ENCODE measurements at places on chromosomes 12 and 14.

DNA sequence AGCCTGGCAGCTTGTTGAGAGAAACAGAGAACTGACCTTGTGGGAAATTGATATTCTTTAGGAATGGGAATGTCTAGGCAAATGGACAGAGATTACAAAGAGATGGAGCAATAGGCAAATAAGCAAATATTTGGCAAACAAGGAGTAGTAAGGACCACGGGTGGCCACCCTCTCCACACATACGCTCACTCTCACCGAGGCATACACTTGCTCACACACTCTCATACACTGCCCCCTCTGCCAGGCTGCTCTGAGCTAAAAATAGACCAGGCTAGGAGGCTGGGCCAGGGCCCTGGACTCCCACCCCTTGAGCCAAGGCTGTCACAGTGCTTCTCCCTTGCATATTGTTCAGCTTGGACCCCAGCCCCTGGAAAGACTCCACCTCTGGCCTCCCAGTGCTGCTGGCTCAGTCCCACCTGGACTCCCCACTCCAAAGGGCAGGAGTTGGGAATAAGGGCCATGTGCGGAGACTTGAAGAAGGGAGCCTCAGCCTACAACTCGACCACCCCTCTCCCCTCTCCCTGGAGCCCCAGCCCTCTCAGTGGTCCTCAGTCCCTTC lies 1.1 kb downstream of the PPP1R1A start:
- no peak for DNase-seq

DNA sequence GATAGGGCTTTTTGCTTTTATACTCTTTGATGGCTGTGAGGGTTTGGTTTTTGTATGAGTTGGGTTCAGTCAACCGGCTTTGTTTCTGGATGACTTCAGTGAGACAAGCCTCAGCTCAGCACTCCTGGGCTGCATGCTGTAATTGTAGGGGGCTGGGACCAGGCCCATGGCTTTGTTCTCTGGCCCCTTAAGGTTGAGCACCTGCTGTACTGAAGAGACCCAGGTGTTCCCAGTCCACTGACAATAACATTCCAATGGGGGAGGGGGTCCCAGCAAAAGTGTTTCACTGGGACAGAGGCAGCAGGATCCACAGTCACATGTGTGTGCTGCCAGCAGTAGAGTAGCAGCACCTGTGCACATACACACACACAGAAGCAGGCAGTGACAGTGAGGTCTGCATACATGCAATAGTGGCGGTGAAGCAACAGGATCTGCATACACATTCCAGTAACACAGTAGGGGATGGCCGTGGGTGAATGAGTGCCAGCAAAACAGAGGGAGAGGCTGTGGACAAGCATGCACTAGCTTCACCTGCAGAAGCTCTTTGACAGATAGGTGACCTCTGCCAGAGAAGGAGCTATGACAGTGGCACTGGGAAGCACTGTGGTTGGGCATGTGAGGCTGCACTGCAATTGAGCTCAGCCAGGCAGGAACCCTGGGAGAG lies 240.4 kb downstream of the ASCL1 start:
- DNase-seq, result no peak

- no peak for DNase-seq
Measured at GRCh38 chr12:53765891-53766290, 14.1 kb upstream of the CISTR start.

DNA sequence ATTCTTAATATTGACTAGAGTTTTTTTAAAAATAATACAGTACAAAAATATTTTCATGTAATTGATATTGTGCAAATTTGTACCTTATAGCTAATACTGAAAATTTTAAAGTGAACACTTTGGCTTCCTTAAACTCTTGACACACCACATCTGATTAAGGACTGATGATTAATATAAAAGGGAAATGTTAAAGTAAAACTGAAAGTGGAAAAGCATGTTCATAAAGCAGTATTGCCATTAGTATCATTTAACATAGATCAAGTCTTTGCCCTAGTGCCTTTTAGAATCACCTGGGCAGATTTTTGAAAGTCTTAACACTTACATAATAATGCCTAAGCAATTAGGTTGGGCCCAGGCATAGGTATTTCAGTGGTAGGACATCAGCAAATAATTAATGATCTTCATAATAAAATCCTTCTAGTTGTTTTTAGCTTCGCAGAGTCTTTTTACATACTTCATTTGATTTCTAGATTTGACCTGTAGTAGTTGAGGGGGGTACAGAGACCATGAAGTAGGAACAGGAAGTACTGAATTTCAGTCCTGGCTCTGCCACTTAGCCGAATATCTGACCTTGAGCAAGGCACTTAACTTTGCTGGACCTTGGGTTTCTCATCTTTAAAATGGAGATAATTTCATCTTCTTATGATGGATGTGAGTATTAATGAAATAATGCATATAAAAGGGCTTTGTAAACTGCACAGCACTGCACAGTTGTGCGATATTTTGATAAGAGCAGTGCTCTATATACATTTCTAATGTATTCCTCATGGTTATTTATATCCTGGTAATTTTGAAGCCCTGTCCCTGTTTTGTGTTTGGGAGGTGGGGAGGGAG lies 43.7 kb downstream of the MARK3 start:
- no peak for DNase-seq

GRCh38 chr12:130299574-130299973 lies 38.1 kb upstream of the PIWIL1 start:
- no peak for DNase-seq

DNA sequence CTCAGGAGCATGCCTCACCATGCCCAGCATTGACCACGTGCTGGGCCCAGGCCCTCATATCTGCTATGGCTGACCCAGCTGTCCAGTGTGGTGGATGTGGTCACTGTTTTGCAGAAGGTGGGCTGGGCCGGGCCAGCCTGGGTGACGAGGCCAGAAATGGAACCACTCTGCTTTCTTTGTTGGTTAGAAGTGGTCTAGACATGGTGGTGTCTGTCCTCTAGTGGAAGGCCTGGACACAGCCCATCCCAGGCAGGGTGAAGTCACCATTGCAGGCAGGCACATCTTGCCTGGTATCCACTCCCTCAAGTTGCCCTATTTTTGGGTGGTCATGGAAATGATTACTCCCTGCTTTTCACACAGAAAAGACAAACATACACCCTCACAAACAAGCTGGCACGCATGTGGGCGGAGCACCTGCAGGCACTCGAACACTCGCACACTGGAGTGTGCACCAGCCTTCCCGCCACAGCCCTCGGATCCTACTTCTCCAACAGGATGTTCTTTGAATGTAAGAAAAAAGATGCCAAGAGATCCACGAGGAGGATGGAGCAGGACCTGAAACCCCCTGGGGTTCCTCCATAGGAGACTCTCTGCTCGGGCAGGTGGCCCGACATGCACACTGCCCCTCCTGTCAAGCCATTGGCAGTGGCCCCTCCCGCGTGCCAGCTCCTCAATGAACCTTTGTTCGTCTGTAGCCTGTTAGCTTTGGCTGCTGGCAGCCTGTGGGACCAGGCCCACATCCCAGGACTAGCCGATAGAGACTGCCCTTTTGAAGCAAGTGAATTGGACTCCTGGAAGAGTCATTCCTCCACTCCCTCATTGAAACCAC lies 38.4 kb downstream of the MLXIP start:
- peak; percentile 39 for DNase-seq

DNA sequence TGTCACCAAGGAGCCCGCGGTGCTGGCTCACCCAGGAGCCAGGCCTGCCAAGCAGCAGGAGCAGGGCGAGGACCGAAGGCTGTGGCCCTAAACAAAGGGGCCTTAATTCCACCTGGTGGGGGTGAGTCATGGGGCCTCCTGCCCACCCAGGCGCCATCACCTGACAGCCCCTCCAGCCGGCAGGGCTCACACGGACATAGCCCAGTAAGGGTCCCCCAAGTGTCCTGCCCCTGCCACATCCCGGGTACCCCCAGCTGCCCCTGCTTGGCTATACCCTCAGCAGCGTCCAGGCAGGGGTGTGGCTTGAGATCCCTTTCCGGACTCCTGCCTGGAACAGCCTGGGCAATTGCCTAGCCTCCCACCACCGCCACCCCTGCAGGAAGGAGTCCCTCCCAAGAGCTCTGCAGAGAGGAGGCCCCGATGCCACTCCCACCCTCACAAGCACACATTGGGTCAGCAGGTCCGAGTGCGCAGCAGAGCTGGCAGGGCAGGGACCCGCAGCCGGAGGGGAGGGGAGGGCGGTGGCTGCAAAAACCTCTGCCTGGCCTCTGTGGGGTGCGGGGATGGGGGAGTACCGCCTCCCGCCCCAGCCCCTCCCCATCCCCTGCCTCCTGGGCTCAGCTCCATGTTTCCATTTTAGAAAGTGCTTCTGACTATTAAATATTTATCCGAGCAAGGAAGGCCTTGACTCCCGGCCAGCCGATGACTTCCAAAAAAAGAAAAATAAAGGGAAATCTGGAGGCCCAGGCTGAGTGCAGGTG lies 4.6 kb downstream of the AHNAK2 start:
- peak; percentile 65 for DNase-seq

DNA sequence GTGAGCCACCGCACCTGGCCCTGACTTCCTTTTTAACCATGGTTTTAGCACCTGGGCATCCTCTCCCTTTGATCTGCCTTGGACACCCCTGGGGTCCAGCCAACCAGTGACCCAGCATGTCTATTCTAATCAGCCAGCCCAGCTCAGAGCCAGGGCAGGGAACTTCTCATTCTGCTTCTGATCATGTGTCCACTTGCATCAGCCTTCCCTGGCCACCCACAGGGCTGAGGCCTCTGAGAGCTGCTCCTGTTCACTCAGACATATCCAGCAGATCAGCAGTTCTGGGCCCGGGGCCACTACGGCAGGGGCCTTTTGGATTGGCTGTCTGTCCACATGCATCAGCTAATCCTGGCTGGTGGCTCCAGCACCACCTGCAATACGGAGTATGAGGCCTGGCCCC lies 117.9 kb upstream of the MAP1LC3B2 start:
- peak; percentile 63 for DNase-seq

DNA sequence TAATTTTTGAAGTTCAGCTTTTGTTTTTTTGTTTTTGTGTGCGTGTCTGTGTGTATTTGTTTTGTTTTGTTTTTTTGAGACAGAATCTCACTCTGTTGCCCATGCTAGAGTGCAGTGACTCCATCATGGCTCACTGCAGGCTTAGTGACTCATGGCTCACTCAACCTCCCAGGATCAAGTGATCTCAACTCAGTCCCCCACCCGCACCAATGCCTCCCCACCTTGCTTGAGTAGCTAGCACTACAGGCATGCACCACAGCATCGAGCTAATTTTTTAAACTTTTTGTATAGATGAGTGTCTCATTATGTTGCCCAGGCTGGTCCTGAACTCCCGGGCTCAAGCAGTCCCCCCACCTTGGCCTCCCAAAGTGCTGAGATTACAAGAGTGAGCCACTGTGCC lies 981.4 kb downstream of the BCL11B start:
- no peak for DNase-seq

- no peak for DNase-seq
Measured at GRCh38 chr12:120646044-120646443, 5.6 kb downstream of the CABP1 start.

DNA sequence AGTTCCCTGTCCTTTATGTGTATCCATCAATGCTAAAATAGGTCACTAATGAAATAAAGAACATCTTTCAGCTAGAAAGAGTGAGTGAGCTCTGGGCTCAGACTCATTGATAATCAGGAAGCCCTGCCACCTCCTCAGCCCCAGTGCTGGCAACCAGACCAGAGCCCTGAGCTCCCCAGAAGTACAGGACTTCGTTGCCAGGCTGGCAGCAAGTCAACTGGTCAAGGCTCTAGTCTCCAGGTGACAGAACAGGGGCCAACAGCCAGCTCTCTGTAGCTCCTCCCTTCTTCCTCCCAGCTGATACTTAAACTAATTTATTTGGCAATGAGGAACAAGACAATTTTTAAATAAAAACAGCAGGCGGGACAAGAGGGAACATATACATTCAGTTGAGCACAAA lies 145.3 kb downstream of the EGLN3 start:
- no peak for DNase-seq

GRCh38 chr14:53615252-53615651 lies 341.4 kb downstream of the BMP4 start:
- DNase-seq, result no peak

DNA sequence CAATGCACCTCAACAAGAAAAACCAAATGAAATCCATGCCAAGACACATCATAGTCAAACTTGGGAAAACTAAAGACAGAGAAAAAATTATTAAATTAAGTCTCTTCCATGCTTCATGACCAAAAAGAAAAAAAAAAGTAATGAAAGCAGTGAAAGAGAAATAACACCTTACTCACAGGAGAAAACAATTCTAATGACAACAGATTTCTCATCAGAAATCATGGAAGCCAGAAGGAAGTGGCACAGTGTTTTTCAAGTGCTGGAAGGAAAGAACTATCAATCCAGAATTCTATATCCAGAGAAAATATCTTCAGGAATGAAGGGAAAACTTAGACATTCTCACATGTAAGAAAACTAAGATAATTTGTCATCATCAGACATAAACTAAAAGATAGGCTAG lies 71.1 kb upstream of the NUDT4 start:
- DNase-seq, result no peak

GRCh38 chr12:5718680-5719079 lies 226.4 kb downstream of the ANO2 start:
- peak; percentile 51 for DNase-seq

DNA sequence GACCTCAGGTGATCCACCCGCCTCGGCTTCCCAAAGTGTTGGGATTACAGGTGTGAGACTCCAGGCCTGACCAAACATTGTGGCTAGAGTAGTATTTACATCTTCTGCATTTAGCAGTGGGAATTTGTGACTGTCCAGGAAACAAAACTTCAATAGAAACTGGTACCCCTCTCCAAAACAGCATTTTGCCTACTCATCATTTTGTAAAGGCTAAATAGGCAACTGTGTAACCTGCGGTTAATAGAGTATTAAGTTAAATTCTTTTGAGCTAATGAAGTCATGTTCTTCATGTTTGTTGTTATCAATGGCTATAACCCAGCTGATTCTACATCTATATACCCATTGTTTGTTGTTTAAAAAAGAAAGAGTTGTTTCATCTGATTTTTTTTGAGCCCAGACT lies 8.1 kb downstream of the CMAS start:
- DNase-seq, result no peak

DNA sequence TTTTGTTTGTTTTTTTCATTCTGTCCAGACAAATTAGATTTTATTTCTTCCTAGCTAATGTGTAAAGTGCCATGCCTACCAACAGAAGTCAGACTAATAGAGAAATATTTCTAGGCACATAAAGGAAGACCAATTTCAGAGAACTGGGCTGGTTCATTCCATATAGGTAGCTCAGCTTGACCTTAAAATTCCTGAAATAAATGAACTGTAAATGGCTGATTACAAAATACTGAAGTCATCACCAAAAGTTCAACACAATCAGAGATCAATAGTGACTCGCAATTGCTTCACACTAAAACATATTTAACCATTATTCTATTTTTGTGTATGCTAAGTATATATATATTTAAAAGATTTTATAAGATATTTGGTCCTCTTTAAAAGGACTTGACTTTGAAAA lies 34.2 kb downstream of the PTPRB start:
- no peak for DNase-seq

GRCh38 chr14:65299826-65300225 lies 112.7 kb upstream of the FUT8 start:
- no peak for DNase-seq

GRCh38 chr12:18323159-18323558 lies 61.8 kb downstream of the PIK3C2G start:
- DNase-seq, result no peak

DNA sequence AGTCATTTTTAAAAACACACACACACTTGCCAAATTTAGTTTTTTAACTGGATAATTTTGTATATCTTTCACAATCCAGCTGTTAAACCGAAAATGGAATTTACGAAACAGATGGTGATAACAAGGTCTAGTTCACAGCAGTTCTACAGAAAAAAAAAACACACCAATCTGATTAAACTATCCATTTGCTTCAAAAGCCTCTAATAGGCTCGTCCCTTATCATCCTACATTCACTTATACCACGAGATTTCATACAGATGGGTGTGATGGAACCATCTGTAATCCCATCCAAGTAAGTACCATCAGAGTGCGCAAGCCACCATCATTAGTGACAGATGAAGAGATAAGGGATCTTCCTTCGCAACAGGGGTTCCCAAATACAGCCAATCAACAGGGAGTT lies 20.1 kb downstream of the GCH1 start:
- no peak for DNase-seq

All from lower lobe of right lung (tissue), 2 donors.